ENCODE measurements at places on chromosomes 13 and 19. TPM values are rescaled to one million over a fixed set of nuclear protein-coding genes. Genes with fewer than 3 reads are reported as not detected.
A peak's percentile ranks its signal among the peaks of the same experiment; 100 is the strongest.

ZNF700 gene
- total RNA-seq: 6.9 TPM

GRCh38 chr19:42461700-42462324 is 19.1 kb upstream of the CXCL17 start:
- no peak for DNase-seq

DNA sequence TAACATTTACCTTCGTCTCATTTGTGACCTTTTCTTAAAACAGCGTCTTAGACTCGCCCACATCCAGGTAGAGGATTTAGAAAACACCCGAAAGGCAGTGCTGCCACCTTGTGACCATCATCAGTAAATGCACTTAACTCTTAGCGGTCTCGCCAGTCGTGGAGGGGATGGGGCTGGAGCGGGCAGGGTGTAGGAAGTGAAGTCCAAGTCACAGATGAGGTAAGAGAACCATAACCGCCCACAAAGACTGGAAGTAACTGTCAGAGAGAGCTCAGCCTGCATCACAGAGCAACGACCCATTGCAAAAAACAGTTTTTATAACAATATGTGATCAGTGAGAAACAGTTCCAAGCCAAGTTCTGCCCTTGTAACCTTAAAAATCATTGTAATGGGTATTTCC is 10.7 kb upstream of the CEACAM3 start:
- DNase-seq: peak; percentile 68

OVOL3 gene
- total RNA-seq: not detected

DNA sequence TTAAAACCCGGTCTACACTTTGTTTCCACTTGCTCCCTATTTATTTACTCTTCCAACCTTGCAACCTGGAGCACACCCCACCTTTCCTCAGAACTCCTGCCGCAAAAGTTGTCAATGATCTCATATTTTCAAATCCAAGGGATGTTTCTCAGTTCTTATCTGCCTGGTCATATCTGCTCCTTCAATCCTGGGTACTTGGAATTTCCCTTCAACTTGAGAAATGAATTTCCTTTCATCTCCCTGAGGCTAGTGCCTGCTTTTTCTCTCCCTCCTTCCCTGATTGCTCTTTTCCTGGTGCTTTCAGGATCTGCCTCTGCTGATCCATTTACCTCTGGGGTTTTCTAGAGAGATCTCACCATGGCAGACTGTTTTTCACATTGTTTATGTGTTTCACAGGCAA is 154.8 kb upstream of the IRS2 start:
- no peak for DNase-seq

ZNF66 gene
- 1.7 TPM for total RNA-seq

VSTM2B gene
- not detected for total RNA-seq

ZNF541 gene
- under 0.01 TPM for total RNA-seq

DNA sequence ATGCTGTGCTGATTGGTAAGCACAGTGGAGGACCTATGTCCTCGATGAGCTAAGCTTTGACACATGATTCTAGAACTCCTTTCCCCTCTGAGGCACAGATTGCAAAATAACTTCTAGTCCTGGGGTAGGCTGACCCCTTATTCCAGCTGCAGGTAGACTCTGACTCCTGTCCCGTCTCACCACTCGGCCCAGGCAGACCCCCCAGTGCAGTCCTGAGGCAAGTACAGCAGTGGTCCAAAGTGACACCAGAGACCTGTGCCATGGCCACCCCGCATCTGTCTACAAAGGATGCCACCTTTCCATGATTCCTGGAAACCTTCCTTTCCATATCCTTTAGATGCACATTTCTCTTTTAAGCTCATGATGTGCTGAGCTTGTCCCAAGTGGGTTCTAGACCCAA is 482.5 kb downstream of the ZNF536 start:
- DNase-seq: no peak

ZNF177 gene
- total RNA-seq: 0.64 TPM

DNA sequence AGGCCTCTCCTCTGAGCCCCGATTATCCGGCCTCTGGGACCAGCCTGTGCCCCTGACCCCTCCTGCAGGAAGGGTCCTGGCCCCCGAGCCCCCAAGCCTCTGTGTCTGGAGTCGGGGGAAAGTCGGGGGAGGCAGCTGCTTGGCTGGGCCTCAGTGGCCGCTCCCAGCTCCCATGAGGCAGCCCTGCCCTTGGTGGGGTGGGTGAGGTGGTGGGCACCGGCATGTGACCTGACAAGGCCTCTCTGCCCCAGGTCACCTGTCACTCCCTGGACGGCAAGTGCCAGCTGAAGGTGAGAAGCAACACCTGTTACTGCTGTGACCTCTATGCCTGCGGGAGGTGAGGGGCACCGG is 41.5 kb downstream of the TMEM255B start:
- no peak for DNase-seq

ZMYM2 gene
- 69.1 TPM for total RNA-seq

GRCh38 chr13:74280795-74281490 is 146.7 kb upstream of the KLF12 start:
- no peak for DNase-seq

- DNase-seq: no peak
These were observed 25.4 kb downstream of the PCDH9 start for GRCh38 chr13:67204764-67205163.
